ENCODE measurements at places on chromosomes 5 and 9.

DNA sequence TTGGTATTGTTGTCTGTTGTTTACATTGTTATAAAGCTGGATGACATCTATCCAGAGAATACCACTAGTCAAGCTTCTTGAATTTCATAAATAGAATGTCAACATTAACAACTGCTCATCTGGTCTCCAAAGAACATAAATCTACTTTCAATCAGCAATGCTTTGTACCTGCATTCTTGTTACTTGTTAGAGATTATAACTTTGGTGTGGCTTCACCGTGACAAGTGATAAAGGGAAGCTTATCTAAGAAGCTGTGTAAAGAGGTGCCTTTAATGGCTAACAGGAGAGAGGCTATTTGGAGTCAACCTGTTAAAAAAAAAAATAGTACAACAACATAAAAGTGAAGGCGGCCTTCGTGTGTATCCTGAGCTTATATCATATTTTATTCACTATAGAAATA, 41.8 kb downstream of the MUSK start:
- DNase-seq = no peak

DNA sequence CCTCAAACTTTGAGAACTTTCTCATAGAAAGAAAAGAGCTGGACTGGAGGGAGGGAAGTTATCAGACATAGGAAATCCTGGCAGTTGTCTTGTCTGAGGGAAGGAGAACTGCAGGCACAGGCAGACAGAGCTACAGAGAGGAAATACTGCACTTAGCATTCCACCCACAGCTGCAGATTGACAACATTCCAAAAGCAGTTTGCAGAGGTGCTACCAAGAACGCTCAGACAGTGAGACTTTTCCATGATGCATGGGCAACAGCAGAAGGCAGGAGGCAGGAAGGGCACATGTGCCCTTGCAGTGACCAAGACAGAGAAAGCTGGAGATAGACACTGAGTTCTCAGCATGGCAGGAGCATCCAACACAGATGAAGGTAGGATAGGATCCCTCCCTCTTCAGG, 327.5 kb upstream of the ZNF462 start:
- no peak for DNase-seq

- no peak for DNase-seq
These were observed 244.7 kb downstream of the BNC2 start for GRCh38 chr9:16625811-16626210.

DNA sequence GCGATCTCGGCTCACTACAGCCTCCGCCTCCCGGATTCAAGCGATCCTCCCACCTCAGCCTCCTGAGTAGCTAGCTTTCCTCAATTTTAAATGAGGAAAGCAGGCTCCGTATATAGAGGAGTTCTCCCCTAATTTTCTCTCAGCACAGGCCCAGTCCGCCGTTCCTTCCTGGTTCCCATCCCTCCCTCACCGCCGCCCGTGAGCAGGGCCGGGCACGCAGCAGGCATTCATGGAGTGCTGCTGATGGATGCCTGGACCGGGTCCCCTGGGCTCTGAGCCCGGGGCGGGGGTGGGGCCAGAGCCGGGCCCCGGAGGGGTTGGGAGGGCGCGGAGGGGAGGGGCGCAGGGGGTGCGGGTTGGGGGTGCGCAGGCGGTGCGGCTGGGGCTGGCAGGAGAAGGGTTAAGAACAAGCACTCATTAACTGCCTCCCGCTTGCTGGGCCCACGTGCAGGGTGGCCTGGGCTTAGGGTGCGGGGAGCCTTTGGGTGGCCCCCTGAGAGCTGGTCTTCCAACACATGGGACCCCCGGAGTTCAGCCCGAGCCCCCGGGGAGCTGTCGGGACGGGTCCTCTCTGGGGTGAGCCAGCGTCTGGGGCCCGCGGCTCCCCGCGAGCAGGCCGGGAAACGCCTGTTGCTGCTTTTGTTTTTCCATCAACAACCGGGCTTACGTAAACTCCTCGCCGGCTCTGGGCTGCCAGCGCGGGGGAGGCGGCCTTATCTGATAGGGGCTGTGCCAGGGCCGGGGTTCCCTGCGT, 33.7 kb downstream of the LHX2 start:
- no peak for DNase-seq

- no peak for DNase-seq
These were observed 1.2 kb downstream of the ERCC8 start for GRCh38 chr5:60943624-60944023.

GRCh38 chr5:14009575-14009974, 65.1 kb upstream of the DNAH5 start:
- no peak for DNase-seq

- no peak for DNase-seq
These were observed 179.0 kb downstream of the MAN2A1 start for GRCh38 chr5:109868737-109869136.

DNA sequence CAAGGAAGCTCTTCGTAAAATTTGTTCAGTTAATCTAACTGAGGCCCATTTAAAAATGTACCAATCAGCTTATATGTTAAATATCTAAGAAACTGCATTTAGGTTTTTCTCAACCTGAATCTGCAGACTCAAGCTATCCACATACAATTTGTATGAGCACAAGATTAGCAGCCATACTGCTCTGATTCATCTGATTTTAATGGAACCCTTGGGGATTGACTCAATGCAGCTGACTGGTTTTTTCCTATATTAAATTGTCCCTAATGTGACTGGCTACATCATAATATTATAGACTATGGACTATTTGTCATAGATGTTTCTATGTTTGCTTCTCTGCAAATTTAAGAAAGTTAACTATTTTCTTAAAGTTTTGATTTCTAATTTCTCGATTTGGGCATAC, 451.0 kb upstream of the TUSC1 start:
- no peak for DNase-seq

DNA sequence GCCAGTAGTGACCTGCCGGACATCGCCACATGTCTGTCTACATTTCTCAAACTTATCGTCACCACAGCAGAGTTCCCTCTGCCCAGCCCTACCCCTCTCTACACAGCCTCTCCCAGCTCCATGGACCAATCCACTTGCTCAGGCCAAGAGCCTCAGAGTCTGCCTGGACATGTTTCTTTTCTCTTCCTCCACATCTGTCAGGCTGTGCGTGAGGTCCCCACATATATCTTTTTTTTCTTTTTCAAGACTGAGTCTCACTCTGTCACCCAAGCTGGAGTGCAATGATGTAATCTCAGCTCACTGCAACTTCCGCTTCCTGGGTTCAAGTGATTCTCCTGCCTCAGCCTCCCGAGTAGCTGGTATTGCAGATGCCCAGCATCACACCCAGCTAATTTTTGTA, 62.7 kb upstream of the GGTA1 start:
- no peak for DNase-seq

DNA sequence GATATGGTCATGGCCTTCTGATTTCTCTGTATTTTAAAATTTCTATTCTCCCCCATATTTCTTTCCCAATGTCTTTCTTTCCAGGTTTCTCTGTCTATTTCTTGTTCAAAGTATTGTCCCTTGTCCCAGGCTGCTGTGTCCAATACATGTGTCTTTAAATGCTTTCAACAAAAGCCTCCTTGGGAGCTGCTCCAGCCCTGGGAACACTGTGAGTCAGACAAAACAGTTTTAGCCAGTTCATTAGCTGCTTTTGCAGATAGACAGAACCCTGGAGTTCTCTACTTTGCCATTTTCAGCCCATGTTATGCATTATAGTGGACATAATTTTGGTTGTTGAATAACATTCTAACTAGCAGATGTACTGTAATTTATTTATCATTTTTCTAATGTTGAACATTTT, 20.5 kb upstream of the JAK2 start:
- DNase-seq = no peak

- DNase-seq = no peak
These were observed 14.9 kb downstream of the PFDN1 start for GRCh38 chr5:140287801-140288521.

DNA sequence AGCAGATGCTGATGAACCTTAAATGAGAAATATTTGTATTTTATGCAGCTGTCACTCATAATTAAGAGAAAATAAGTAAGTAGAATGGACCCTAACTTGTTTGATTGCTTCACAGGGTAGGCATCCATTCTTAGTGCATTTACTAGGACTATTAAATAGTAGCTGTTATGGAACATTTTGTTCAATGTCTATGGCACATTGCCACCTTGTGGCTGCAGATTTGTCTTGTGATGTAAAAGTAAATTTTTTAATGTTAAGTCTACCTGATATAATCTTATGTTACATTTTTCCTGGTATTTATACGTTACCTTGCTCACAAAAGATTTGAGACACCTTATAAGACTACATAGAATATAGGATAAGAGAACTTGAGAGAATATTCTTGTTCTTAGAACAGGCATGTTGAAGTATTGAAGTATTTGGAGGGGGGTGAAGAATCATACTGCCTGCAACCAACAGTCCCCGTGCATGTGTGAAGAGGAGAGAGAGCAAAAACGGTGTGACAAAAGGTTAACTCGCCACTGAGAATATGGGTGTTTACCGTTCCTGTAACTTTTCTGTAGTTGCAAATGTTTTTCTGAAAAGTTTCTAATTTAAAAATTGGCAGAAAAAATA, 161.1 kb downstream of the MAST4 start:
- no peak for DNase-seq

DNA sequence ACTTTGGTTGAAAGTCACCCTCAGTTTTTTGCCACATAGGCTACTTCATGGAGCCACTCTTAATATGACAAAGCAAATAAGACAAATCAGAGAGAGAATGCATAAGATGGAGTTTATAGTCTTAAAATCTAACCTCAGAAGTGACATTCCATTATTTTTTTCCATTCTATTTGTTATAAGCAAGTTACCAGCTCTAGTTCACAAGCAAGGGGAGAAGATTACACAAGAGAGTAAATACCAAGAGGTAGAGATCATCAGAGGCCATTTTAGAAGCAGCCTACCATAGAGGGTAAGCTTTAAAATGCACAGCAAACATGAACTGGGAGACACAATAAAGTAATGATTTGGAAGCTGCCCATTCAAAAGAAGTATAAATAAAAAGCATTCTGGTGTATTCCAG, 651.3 kb upstream of the MEF2C start:
- DNase-seq = no peak

DNA sequence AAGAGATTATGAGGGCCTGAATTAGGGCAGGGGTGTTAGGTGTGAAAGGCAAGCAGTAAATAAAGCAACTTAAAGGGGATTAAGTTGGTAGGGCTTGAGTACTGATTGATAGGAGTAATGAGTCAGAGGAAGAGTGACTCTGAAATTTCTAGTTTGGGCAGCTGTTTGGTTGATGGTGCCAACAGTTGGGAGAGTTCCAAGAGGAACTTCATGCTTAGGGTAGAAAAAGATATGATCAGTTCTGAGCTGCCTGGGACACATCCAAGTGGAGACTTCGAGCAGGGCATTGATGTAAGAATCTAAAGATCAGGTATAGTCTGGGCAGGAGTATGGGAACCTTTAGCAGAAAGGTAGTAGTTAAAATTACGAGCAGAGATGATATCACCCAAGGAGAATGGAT, 10.2 kb downstream of the MAMDC2 start:
- DNase-seq = no peak

DNA sequence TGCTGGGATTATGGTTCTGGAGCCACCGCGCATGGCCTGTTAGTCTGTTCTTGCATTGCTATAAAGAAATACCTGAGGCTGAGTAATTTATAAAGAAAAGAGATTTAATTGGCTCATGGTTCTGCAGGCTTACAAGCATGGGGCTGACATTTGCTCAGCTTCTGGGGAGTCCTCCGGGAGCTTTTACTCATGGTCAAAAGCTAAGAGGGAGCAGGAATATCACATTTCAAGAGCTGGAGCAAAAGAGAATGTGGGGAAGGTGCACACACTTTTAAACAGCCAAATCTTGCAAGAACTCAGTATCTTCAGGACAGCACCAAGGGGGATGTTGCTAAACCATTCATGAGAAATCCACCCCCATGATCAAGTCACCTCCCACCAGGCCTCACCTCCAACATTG, 12.1 kb downstream of the JAK2 start:
- DNase-seq = no peak

GRCh38 chr5:147658293-147658932, 124.1 kb downstream of the JAKMIP2 start:
- DNase-seq = no peak

DNA sequence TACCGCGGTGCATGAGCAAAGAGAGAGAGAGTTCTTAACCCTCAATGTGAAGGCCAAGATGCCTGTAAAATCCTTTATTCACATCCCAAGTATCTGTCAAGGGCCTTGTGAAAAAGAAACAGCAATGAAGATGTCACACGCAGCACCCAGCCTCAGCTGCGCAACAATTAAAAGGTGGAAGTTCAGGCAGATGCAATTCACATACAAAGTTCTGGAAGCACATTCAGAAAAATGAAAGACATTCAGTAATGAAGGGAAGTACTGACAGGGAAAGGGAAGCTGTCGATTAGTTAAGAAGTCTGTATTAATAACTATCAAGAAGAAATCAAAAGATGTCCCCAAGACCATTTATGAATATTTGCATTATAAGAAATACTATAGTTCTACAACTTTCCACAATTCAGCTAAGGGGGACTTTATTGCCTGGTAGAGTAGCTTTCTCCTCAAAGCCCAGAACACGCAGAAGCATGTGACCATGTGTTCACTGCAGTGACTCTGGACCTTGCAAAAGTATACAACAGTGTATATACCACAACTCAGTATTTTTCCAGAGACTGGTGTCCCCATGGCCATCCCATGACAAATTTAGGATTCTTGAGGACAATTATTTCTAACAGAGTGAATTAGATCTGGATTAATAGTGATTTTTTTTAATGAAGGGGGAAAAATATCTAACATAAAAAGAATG, 137.5 kb downstream of the CDK5RAP2 start:
- no peak for DNase-seq

GRCh38 chr5:81161012-81161601, 72.0 kb upstream of the CKMT2 start:
- DNase-seq = no peak

DNA sequence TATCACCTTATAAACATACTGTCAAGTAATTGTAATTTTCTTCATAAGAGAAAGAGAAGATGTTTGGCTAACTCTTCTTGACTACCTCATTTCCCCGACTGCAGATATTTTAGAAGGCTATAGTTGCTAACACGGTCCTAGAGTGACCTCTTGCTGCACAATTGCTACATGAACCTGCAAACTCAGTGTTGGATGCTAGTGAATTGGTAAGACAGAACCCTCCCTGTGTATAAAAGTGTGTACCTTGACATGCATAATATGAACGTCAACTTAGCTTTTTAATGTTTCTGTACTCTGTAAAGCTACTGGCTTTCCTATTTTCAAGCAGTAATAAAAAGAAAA, 46.7 kb upstream of the CER1 start:
- DNase-seq = no peak

GRCh38 chr5:1974081-1974480, 91.4 kb upstream of the IRX4 start:
- no peak for DNase-seq

GRCh38 chr5:149526845-149527590, 24.2 kb downstream of the CSNK1A1 start:
- DNase-seq = no peak

Data from stimulated activated CD8-positive, alpha-beta memory T cell treated with anti-CD3 and anti-CD28 coated beads, Interleukin-4, amount 100 ng/mL, for 4 hours (primary cell).